NCI-H146 (cell line): ENCODE measurements at places on chromosomes 7 and 10.

GRCh38 chr7:17844514-17845196, 95.6 kb downstream of the SNX13 start:
- no peak for DNase-seq

- no peak for DNase-seq
Observed at GRCh38 chr10:50619882-50620281, 3.9 kb downstream of the SGMS1 start.

- no peak for DNase-seq
Observed at GRCh38 chr7:22607180-22607579, 107.2 kb upstream of the STEAP1B start.

GRCh38 chr10:44628921-44629320, 244.0 kb upstream of the CXCL12 start:
- no peak for DNase-seq

DNA sequence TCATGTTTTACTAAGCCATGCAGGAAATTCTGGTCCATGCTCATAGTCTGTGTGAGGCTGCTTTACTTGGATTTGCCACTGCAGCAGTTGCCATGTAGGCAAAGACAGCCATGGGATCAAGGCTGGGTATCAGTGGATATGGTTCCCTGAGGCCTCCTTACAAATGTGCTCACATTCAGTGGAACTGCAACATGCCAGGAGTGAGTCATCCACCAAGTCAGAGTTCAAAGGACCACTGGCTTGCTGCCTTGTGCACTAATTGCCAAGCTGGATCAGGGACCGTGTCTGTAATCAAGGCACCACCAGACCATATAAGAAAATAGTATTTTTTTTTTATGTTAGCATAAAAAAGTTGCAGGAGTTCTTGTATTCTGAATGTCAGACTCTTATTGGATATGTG, 101.0 kb downstream of the CDCA7L start:
- no peak for DNase-seq

DNA sequence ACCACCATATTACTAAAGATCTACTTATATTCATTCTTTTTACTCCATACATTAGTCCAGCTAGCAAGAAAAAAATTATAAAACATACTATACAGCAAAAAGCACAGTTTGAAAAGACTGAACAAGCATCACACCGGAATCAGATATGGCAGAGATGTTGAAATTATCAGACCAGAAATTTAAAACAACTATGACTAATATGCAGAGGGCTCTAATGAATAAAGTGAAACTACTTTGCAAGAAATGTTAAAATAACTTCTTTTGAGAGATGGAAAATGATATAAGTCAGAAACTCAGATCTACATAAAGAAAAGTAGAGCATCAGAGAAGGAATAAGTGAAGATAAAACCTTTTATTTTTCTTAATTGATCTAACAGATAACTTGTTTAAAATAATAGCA, 50.9 kb downstream of the SGCE start:
- DNase-seq = no peak

DNA sequence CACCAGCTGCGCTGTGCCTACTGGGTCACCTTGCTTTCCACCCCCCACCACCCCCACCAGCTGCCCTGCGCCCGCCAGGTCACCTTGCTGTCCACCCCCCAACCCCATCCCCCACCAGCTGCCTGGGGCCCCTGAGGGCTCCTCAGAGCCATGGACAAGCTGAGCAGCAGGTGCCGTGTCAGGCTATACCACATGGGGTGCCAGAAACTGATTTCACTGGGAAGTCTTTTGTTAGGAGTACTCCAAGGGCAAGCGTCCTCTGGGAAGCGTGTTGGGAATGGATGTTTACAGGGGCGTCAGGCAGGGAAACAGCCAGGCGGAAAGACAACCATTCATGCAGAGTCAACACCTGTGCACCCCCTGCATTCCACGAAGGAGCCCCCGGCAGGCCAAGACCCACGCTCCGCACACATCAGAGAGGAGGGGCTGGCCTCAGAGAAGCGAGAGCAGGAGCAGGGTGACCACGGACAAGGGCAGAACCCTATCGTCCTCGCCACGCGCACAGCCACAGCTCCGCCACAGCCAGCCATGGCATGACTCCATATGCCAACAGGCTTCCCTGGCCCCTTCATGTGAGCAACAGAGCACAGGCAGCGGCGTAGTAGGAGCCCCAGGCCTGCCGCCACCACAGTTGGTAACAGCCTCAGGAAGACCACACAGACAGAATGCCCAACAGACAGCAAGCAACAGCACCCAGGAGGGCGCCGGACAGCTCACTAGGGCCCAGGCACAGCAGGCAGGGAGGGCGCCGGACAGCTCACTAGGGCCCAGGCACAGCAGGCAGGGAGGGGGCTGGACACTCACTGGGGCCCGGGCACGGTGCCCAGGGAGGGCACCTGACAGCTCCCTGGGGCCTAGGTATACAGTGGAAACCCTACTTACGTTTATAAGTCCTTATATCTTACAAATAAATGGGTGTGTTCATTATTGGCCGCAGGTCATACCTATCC, 180.8 kb downstream of the MAD1L1 start:
- DNase-seq = peak; percentile 61

DNA sequence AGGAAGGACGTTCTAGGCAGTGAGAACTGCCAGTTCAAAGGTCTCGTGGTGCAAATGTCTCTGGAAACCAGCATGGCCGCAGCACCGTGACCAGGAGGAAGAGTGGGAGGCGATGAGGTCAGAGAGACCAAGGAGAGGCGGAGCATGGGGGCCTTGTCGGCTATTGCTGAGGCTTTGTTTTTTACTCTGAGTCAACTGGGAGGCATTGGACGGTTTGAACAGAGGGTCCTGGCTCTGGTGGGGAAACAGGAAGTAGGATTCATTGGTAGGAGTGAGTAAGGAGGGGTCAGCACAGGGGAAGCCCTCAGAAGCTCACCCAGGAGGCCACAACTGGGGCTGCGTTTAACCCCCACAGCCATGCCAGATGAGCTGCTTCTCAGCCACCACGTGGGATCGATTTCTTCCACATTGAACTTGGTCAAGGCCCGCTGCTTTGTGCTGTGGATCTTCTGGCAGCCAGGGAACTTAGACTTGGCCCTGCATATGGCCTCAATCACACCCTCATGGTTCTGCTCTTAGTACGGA, 22.2 kb upstream of the SH2B2 start:
- DNase-seq = no peak

- DNase-seq = no peak
Observed at GRCh38 chr7:33410266-33410665, 280.9 kb downstream of the BBS9 start.

- DNase-seq = peak; percentile 3
Observed at GRCh38 chr10:110260746-110261477, 43.8 kb downstream of the SMNDC1 start.

GRCh38 chr10:58853668-58854067, 322.8 kb upstream of the PHYHIPL start:
- no peak for DNase-seq

- DNase-seq = no peak
Observed at GRCh38 chr7:2104107-2104710, 128.5 kb downstream of the MAD1L1 start.

DNA sequence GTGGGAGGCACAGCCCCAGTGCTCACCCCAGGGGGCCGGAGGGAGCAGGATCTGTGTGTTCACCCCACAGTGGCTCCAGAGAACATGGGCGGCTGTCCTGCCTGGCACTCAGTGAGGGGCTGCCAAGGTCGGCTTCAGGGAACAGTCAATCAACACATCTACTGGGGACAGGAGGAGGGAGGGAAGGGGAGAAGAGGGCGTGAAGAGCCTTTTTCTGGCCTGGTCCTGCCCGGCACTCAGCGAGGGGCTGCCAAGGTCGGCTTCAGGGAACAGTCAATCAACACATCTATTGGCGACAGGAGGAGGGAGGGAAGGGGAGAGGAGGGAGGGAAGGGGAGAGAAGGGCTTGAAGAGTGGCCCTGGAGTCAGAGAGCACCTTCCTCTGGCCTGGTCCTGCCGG, 184.9 kb downstream of the ADARB2 start:
- DNase-seq = no peak
